ENCODE measurements at places on chromosomes 5 and 9. TPM values are rescaled to one million over a fixed set of nuclear protein-coding genes. Genes with fewer than 3 reads are reported as not detected.

DNA sequence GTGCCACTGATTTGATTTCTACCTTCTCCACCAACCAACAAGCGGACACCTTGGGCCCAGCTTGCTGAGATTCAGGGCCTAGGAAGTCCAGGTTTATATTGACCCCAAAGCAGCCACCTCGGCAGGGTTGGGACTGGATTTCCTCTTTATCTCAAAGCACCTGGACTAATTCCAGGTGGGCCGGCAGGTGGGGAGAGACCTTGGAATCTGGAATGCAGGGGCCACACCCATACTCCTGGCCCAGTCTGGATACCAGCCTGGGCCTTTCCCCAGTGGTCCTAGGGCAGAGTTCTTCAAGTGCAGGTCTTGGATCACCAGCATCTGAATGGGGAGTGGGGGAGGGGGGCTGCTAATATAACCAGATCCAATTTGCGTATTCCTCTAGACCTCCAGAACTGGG, 93.1 kb downstream of the PCDH1 start:
- no peaks in the 10 kb centered on the region for H3K27me3 ChIP-seq
- H3K36me3 ChIP-seq = no peaks in the 10 kb centered on the region
- no peak for DNase-seq

- H3K36me3 ChIP-seq = no peaks in the 10 kb centered on the region
- H3K27ac ChIP-seq = no peak overlapping the region
- no peaks in the 10 kb centered on the region for H3K4me1 ChIP-seq
- no peak overlapping the region for H3K4me3 ChIP-seq
These were observed 22.1 kb downstream of the MCIDAS start for GRCh38 chr5:55205001-55205400.

GRCh38 chr9:89488936-89489335, 9.0 kb downstream of the SEMA4D start:
- H3K36me3 ChIP-seq = no peaks in the 10 kb centered on the region
- H3K27me3 ChIP-seq = no peaks in the 10 kb centered on the region
- no peak for DNase-seq
- H3K27ac ChIP-seq = no peak overlapping the region

PRUNE2 gene
- 26.5 TPM for total RNA-seq

RRAGA gene
- 24.7 TPM for total RNA-seq

DNA sequence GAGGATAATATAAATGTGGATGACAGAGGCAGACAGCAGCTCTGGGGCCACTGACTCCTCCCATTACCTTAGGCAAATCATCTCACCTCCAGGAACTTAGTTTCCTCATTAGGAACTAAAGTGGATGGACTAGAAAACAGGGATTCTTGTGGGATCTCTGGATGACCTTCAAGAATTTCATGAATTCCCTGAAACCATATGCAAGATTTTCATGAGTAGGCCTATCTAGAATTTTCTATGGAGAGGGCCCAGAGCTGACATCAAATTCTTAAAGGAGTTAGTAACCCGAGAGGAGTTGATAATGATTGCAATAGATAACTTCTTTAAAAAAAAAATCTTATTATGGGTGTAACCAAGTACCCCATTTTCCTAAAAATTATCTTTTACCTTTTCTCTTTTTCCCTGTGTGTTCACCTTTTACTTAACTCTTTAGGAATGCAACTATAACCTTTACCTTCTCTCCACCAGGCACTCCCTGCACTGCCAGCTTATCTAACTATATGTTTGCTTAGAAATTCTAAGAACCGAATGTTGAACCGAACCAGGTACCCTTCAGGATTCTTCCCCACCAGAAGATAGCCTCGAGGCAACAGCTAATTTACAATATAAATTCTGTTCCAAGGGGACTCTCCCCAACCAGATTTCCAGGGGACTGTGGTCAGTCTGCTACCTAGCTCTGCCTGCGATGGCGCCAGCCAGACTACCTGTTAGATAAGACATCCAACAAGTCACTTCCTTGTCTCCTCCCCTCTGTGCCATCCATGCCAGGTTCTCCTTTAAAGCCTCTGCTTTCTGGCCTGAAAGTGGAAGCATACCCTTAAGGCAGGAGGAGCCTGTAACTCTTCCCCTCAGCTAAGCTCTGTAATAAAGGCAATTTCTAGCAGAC, 86.0 kb downstream of the GCNT4 start:
- peak; percentile 18 for DNase-seq
- H3K27ac ChIP-seq = no peak overlapping the region
- H3K4me3 ChIP-seq = no peak overlapping the region

SYK gene
- 5.4 TPM for total RNA-seq

WDR38 gene
- total RNA-seq = not detected

SMIM33 gene
- not detected for total RNA-seq

DNA sequence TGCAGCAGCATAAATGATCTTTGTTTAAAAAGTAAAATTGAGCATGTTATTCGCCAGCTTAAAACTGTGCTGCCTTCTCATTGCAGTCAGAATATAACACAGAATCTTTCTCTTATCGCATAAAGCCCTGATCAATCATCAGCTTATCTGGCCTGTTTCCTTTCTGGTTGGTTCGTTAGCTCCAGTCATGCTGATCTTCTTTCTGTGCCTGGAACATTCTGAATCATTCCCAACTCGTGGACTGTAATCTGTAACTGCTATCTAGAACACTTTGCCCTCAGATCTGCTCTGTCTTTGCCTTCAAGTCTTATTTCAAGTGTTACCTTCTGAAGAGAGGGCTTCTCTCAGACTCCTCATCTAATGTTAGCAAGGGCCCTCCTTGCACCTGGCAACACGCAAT, 11.9 kb upstream of the FER start:
- DNase-seq = no peak
- no peak overlapping the region for H3K4me3 ChIP-seq

GRCh38 chr9:503881-504852, 289.5 kb downstream of the DOCK8 start:
- peak; percentile 84 for DNase-seq
- peaks cover 19% of the 10 kb centered on the region for H3K4me1 ChIP-seq
- peaks cover 29% of the 10 kb centered on the region for H3K27me3 ChIP-seq

DNA sequence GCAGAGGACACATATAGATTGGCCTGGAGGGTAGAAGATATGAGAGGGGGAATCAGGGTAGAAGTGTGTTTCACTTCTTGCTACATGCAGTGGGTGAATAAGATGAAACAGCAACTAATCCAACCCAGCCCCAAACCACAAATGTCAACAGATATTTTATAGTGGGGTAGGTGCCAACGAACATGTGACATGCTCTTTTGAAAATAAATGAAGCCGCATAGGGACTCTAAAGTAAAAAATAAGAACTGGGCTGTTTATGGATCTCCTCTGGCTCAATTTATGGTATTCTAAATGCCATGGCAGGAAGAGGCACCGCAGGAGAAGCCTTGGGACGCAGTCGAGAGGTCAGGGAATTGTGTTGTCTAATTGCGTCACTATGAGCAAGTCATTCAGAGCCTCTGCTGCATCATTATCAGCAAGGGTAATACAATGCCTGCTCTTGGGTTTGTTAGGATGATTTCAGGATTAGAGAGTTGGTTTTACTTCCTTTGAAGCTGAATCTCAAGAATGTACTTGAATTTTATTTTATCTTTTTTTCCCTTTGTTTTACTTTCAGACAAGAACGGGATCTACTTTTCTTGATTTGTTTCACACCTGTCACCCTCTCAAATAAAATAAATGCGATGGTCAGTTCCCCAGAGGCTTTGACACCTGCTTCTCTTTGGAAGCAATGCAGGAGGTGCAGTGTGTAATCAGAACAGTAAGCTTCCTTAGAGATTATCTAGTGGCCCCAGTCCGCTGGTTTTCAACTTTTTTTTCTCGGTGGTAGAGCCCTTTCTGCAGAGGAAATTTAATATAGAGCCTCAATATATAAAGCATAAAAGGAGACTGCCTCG, 375.6 kb upstream of the CLINT1 start:
- no peaks in the 10 kb centered on the region for H3K27me3 ChIP-seq
- DNase-seq = no peak
- no peak overlapping the region for H3K27ac ChIP-seq
- no peaks in the 10 kb centered on the region for H3K4me1 ChIP-seq
- H3K4me3 ChIP-seq = no peak overlapping the region

ACTBL2 gene
- total RNA-seq = not detected

GRCh38 chr5:157494178-157494832, 34.3 kb downstream of the NIPAL4 start:
- no peak overlapping the region for H3K4me3 ChIP-seq
- no peak for DNase-seq

- H3K4me3 ChIP-seq = no peak overlapping the region
- no peak for DNase-seq
- H3K4me1 ChIP-seq = peaks cover 8% of the 10 kb centered on the region
These were observed 3.8 kb downstream of the TMEM8B start for GRCh38 chr9:35832814-35833213.

- DNase-seq = no peak
- H3K4me3 ChIP-seq = no peak overlapping the region
- H3K4me1 ChIP-seq = no peaks in the 10 kb centered on the region
- H3K27ac ChIP-seq = no peak overlapping the region
These were observed 68.7 kb downstream of the MARCHF3 start for GRCh38 chr5:126961702-126962101.

GRCh38 chr5:172769616-172770373, 1.2 kb downstream of the DUSP1 start:
- peaks cover 4% of the 10 kb centered on the region for H3K36me3 ChIP-seq
- H3K4me1 ChIP-seq = peaks cover 15% of the 10 kb centered on the region
- peak overlapping the region; percentile 92 for H3K4me3 ChIP-seq
- peaks cover 39% of the 10 kb centered on the region for H3K27me3 ChIP-seq
- no peak overlapping the region for H3K27ac ChIP-seq

GRIA1 gene
- 1.7 TPM for total RNA-seq

FAM219A gene
- total RNA-seq = 7.2 TPM

SLC6A19 gene
- total RNA-seq = not detected

- H3K4me1 ChIP-seq = no peaks in the 10 kb centered on the region
- H3K27me3 ChIP-seq = no peaks in the 10 kb centered on the region
- no peak overlapping the region for H3K4me3 ChIP-seq
- H3K27ac ChIP-seq = no peak overlapping the region
- no peaks in the 10 kb centered on the region for H3K36me3 ChIP-seq
- no peak for DNase-seq
These were observed 1143.6 kb upstream of the WWC1 start for GRCh38 chr5:167147879-167148278.

DNA sequence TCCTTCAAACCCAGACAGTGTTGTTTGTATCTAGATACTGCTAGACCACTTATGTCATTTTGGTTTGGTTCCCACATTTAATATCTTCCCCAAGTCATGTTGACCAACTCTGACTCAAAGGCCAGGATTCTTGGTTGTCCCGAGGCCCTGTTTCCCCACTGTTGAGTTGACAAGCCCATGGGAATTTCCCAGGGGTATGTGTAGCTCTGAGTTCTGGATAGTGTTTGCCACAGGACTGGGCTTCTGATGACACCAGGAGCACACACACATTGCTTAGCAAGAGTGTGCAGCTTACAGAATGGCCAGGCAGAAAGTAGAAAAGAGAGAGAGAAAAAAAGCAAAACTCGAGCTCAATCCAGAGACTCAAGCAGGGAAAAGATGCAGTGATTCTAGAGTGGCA, 214.4 kb downstream of the NXNL2 start:
- H3K27me3 ChIP-seq = no peaks in the 10 kb centered on the region
- H3K4me1 ChIP-seq = peaks cover 19% of the 10 kb centered on the region
- H3K36me3 ChIP-seq = no peaks in the 10 kb centered on the region
- DNase-seq = no peak

SHISAL2B gene
- total RNA-seq = 3.9 TPM

TTF1 gene
- 15.5 TPM for total RNA-seq

GRCh38 chr5:181173420-181174342, 26.3 kb downstream of the OR2V2 start:
- DNase-seq = peak; percentile 92
- H3K36me3 ChIP-seq = no peaks in the 10 kb centered on the region
- peak overlapping the region; percentile 75 for H3K4me3 ChIP-seq
- H3K27me3 ChIP-seq = peaks cover 34% of the 10 kb centered on the region
- H3K27ac ChIP-seq = no peak overlapping the region

DNA sequence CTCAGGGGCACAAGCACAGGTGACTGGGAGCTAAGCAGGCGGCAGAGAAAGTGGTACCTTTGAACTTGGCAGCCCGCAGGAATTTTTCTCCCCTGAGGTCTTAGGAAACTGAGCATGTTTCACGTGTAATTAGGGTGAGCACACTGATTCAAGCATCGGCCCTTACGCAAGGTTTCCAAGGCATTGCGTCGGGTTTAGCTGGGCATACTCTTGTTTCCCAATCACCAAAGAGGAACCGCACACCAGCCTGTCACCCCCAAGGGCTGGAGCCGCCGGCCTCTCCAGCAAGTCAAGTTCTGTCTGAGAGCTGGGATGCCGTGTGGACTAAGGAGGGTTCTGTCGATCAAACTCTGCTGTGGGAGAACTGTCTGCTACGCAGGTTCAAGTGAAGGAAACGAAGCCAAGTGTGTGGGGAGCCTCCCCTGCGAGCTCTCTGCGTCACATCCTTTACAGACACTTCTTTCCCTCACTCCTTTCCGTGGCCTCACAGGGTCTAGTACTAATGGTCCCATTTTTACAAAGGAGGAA, 53.0 kb downstream of the ERGIC1 start:
- H3K4me3 ChIP-seq = no peak overlapping the region
- DNase-seq = no peak
- no peaks in the 10 kb centered on the region for H3K4me1 ChIP-seq
- no peaks in the 10 kb centered on the region for H3K27me3 ChIP-seq

GRCh38 chr9:81552581-81552991, 136.8 kb downstream of the TLE1 start:
- no peaks in the 10 kb centered on the region for H3K36me3 ChIP-seq
- H3K4me3 ChIP-seq = no peak overlapping the region
- peak overlapping the region; percentile 11 for H3K27ac ChIP-seq
- no peaks in the 10 kb centered on the region for H3K27me3 ChIP-seq

IRX1 gene
- total RNA-seq = 1.8 TPM

HMMR gene
- 54.8 TPM for total RNA-seq

DNA sequence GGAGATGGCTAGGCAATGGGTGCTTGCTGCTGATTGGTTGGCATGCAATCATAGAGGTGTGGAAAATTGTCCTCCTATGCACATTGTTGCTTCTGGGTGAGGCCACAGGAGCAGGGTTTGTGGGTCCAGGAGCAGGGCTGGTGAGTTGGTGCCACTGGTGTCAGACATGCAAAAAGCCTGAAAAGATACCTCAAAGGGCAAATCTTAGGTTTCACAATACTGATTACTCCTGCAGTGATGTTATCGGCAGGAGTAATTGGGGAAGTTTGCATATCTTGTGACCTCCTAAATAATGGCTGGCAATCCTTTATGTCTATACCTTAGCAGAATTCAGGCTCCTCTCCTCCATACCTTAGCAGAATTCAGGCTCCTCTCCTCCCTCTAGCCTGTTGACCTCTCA, 25.2 kb downstream of the SLC25A48 start:
- H3K4me3 ChIP-seq = no peak overlapping the region
- no peaks in the 10 kb centered on the region for H3K27me3 ChIP-seq
- no peak for DNase-seq
- no peaks in the 10 kb centered on the region for H3K4me1 ChIP-seq

SPATA31A3 gene
- total RNA-seq = not detected

GRCh38 chr5:157216391-157217142, 35.9 kb downstream of the ITK start:
- H3K27me3 ChIP-seq = no peaks in the 10 kb centered on the region
- no peaks in the 10 kb centered on the region for H3K36me3 ChIP-seq
- DNase-seq = no peak
- H3K4me1 ChIP-seq = no peaks in the 10 kb centered on the region

- H3K36me3 ChIP-seq = no peaks in the 10 kb centered on the region
- H3K27ac ChIP-seq = no peak overlapping the region
- H3K4me3 ChIP-seq = no peak overlapping the region
- no peaks in the 10 kb centered on the region for H3K4me1 ChIP-seq
- H3K27me3 ChIP-seq = no peaks in the 10 kb centered on the region
These were observed 65.3 kb upstream of the SMC2 start for GRCh38 chr9:104028827-104029226.

GRCh38 chr9:109935406-109936087, 155.5 kb downstream of the PALM2AKAP2 start:
- H3K4me3 ChIP-seq = no peak overlapping the region
- no peaks in the 10 kb centered on the region for H3K27me3 ChIP-seq
- DNase-seq = no peak
- H3K27ac ChIP-seq = no peak overlapping the region
- H3K4me1 ChIP-seq = no peaks in the 10 kb centered on the region
- no peaks in the 10 kb centered on the region for H3K36me3 ChIP-seq

SH2D3C gene
- 4.5 TPM for total RNA-seq

SELENOP gene
- 12.7 TPM for total RNA-seq

All from GM23338 (cell line).